ENCODE measurements at places on chromosomes 7 and 10.

GRCh38 chr10:31770307-31770902 is 158.2 kb downstream of the ARHGAP12 start:
- DNase-seq: no peak

- DNase-seq: no peak
Measured at GRCh38 chr7:115216652-115217051, 294.8 kb downstream of the MDFIC start.

DNA sequence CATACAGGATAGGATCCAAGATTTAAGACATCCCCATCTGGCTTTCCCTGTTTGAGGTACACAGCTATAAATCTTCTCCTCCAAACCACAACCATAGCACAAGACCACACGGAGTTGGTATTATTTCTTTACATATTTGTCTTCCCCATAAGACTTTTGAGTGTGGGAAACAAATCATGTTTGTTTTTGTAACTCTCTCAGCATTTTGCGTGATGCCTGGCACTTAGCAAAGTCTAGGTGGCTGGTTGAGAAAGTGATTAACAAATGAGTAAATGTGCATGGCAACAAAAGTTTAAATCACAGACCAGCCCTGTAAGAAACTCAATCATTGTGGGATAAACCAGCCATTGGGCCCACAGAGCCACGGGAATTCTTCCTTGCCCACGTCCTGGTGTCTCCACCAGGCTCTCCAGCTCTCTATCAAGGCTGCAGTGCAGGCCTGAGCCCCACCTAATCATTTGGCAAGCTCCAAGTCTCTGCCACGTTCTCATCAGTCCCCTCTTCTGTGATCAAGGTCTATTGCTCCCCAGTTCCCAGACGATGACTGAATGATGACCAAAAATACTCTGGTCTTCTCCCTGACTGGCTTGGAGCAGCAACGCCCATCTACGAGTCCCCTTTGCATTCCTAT is 317.8 kb downstream of the TNS3 start:
- no peak for DNase-seq

GRCh38 chr10:117553142-117553814 is 10.7 kb downstream of the EMX2 start:
- DNase-seq: no peak

DNA sequence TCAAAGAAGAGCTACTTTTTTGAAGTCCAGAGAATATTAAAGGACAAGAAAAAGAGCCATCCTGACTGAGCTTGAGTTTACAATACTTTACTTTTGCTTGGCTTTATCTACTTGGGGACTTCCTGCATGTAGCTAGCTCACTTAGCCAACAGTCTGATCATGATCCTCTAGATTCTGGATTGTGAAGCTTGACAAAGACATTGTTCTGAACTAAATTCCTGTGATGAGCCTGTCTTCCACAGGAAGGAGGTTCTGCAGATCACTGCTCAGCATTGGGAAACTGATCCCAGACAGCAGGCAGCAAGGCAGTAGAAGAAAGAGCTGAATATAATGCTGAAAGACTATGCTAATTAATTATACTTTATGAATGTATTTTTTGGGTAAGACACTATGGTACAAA is 296.4 kb downstream of the DGKB start:
- no peak for DNase-seq

GRCh38 chr7:106354822-106355221 is 70.0 kb upstream of the NAMPT start:
- no peak for DNase-seq

DNA sequence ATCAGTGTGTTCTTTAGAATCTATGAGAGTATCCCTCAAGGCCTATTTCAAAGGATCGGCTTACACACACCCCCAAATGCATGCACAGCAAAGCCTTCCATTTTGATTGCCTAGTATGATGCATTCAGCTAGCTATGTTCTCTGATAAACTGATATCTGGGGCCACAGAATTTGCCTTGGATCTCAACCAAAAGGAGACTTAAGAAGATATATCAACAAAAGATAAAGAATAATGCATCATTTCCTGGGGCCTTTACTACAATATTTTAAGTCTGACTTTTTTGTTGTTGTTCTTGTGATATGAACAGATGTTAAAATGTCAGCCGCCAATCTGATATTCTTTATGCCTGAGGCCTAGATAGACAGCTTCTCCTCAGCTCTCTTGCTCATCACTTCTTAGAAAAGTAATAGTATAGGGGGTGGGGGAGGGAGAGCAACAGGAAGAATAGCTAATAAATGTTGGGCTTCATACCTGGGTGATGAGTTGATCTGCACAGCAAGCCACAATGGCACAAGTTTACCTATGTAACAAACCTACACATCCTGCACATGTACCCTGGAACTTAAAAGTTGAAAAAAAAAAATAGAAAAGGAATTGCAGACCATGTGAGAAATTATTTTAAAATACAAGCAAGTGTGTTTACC is 792.9 kb upstream of the GHITM start:
- DNase-seq: no peak

- peak; percentile 83 for DNase-seq
Measured at GRCh38 chr7:100008525-100008924, 6.9 kb upstream of the ZKSCAN1 start.

GRCh38 chr7:13032576-13032975 is 345.1 kb downstream of the ARL4A start:
- no peak for DNase-seq

GRCh38 chr7:78383096-78383880 is 584.7 kb downstream of the PHTF2 start:
- DNase-seq: no peak

- no peak for DNase-seq
Measured at GRCh38 chr7:133115596-133115995, 33.7 kb upstream of the CHCHD3 start.

GRCh38 chr7:101241443-101242349 is 3.2 kb downstream of the FIS1 start:
- no peak for DNase-seq

- peak; percentile 48 for DNase-seq
Measured at GRCh38 chr10:110758128-110758765, 113.5 kb upstream of the PDCD4 start.
